ENCODE measurements at places on chromosomes 12 and 14.

- no peak for DNase-seq
Measured at GRCh38 chr12:120287491-120287890, 4.2 kb downstream of the RNU4-2 start.

DNA sequence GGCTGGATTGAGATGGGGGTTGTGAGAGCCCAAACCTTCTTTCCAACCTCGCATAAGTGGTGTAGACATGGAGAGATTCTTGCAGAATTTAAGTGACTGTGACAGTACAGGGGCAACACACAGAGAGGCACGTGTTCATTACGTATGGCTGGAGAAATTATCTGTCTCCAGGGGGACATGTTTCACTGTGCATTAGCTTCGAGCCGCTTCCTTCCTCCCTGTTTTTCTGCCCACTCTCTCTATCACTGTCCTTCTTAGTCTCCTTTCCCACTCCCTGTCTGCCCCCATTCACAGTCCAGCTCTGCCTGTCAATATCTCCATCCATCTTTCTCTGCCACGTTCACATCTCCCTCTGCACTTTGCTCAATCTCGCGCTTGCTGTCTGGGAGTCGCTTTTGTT is 11.5 kb upstream of the C14orf93 start:
- DNase-seq: no peak

- DNase-seq: no peak
Measured at GRCh38 chr14:64850369-64851137, 29.2 kb downstream of the SPTB start.

- peak; percentile 57 for DNase-seq
Measured at GRCh38 chr12:131104463-131105350, 151.0 kb downstream of the ADGRD1 start.

- DNase-seq: no peak
Measured at GRCh38 chr12:34207858-34208257, 185.6 kb downstream of the ALG10 start.
